T-helper 2 cell treated with Interferon-gamma antibody and Interleukin-4, amounts not matched to agents 100 ng/mL and 5 ng/mL, for 36 hours (primary cell): ENCODE measurements at places on chromosomes 7 and 10. TPM values are rescaled to one million over a fixed set of nuclear protein-coding genes. Genes with fewer than 3 reads are reported as not detected.

The CALML5 gene
- not detected in 2 replicates for total RNA-seq

The HKDC1 gene
- 1.3 and 2.9 TPM in 2 replicates for total RNA-seq

The CFAP43 gene
- total RNA-seq, result 0.09 TPM in 1 of 2 replicates, not detected in the other

The CPA4 gene
- total RNA-seq, result not detected in 2 replicates

The UNCX gene
- total RNA-seq, result not detected in 2 replicates

The IL6 gene
- 0.66 TPM in 1 of 2 replicates, not detected in the other for total RNA-seq

The OR9A2 gene
- not detected in 2 replicates for total RNA-seq

The MET gene
- total RNA-seq, result 0.68 and 0.98 TPM in 2 replicates

The RET gene
- total RNA-seq, result 0.18 and 0.30 TPM in 2 replicates

The SSC4D gene
- 0.48 and 0.50 TPM in 2 replicates for total RNA-seq

The OPALIN gene
- total RNA-seq, result not detected in 2 replicates

The XRCC2 gene
- 19.9 and 20.2 TPM in 2 replicates for total RNA-seq

The SKIDA1 gene
- 0.16 and 0.25 TPM in 2 replicates for total RNA-seq

The PGAM2 gene
- 0.89 TPM in 2 replicates for total RNA-seq

The ATOH7 gene
- not detected in 2 replicates for total RNA-seq

The PRRT4 gene
- 0.07 and 0.18 TPM in 2 replicates for total RNA-seq

The GIMAP2 gene
- 75.9 and 79.2 TPM in 2 replicates for total RNA-seq

The TMEM254 gene
- 13.9 and 15.5 TPM in 2 replicates for total RNA-seq

The FAM20C gene
- total RNA-seq, result 0.32 and 0.70 TPM in 2 replicates

The STEAP1 gene
- total RNA-seq, result 0.48 TPM in 1 of 2 replicates, not detected in the other

The IDI2 gene
- total RNA-seq, result not detected in 2 replicates

The GHRHR gene
- not detected in 2 replicates for total RNA-seq

The NEURL1 gene
- total RNA-seq, result 1.5 TPM in 2 replicates
